ENCODE measurements at places on chromosomes 12 and 14.
A peak's percentile ranks its signal among the peaks of the same experiment; 100 is the strongest.

DNA sequence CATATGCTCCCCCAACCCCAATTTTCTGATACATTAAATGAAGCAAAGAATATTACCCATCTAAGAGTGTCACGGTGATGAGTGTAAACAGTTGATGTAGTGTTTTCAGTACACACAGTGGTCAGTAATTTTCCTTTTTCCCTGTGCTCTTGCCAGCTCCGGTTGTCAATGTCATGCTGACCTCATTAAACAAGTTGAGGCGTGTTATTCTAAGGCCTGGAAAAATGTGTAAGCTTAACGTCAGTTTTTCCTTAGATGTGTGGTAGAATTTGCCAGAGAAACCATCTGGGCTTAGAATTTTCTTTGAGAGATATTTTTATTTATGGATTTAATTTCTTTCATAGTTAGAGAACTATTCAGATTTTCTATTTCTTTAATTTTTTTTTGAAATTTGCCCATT lies 11.7 kb upstream of the SERPINA6 start:
- no peak for DNase-seq

- no peak for DNase-seq
These were observed 13.7 kb downstream of the PIGH start for GRCh38 chr14:67586369-67586768.

GRCh38 chr14:57390806-57391516 lies 575 bp downstream of the NAA30 start:
- peak; percentile 33 for DNase-seq

DNA sequence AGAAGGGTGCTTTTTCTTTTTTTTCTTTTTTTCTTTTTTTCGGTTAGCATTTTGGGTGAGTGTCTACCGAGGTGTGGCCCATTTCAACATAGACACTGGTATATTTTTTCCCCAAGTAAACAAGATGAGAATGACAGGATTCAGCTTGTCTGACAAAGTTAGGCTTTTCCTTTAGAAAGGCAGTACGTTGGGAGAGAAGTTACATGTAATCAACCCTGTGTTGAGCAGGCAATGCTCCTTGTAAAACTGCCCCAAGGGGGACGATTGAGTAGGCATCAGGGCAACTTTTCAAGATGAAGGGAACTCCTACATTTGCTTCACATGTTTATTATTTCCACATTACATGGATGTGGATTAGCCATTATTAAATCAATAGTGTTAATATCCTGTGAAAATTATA lies 1.7 kb downstream of the EMP1 start:
- DNase-seq: no peak

DNA sequence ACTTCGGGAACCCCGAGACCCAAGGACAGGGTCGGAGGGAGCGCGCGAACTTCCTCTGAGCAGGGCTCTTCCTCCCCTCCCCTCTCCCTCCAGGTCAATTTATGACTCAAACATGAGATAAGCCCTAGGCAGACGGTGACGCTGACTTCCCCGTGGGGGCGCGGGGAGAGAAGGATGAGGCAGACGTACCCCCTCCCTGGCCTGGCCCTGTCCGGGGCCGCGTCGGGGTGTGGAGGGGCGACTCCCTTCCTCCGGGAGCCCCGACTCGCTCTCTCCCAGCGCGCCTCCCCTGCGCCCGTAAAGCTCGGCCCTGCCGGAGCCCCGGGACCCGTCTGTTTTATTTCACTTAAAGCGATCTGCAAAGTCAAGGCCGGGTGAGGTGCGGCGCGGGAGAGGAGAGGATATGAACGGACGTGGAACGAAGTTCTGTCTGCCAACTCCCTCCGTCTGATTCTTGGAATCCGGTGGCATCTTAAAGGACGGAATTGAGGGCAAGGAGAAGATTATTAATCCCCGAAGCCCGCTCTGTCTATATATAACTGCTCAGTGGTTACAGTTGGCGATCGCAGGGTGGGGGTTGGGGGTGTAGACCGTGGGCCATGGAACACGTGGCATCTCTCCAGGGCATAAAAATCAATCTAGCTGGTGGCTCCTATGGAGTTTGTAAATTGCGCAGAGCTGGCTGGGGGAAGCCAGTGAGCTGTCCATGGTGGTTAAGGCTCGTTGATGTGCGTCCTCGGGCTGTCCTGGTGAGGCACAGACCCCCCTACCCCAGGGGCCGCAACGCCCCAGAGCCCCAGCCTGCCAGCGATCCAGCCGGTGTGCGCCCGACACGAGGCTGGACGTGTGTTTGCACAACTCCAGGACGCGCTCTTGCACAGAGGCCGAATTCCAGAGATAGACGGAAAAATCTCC lies 2.9 kb upstream of the PTHLH start:
- no peak for DNase-seq

- peak; percentile 2 for DNase-seq
These were observed 68.8 kb upstream of the SLC8A3 start for GRCh38 chr14:70257526-70257925.

GRCh38 chr12:95790033-95790916 lies at the start of gene NTN4:
NTN4 (minus strand) TSS chr12:95790764; CDS start chr12:95790309, 455 bp downstream.
- peak; percentile 12 for DNase-seq

DNA sequence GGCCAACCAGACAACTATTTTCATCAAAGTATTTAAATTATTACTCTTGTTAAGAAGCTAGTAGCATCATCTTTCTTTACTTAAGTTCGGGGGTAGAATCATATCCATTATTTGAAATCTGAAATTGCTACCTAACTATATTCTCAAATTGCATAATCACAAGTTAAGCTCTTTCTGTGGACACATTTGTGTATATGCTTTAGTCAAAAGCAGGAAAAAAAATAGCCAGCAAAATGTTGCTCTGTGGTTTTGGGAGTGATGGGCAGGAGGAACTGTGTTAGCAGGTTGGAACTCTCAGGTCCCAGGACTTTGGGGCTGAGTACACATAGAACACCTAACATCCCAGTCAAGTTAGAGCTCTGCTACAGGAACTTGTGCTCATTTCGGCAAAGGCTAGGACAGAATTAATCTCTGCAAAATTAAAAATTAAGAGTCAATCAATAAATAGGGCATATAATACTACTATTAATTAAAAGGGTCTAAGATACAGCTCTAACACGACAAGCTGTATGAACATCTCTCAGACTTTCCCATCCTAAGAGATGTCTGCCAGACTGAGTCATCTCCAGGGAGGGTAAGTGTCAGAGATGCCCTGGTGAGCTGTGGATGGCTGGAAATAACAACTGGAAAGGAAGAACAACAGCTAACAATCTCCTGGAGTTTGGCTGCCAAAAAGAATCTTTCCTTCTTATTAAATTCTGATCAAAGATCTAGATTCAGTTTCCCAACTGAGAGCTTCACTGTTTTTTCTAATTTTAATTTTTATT lies 203.5 kb upstream of the GZMB start:
- DNase-seq: no peak

- no peak for DNase-seq
These were observed 15.7 kb upstream of the SLC10A1 start for GRCh38 chr14:69812711-69813110.

DNA sequence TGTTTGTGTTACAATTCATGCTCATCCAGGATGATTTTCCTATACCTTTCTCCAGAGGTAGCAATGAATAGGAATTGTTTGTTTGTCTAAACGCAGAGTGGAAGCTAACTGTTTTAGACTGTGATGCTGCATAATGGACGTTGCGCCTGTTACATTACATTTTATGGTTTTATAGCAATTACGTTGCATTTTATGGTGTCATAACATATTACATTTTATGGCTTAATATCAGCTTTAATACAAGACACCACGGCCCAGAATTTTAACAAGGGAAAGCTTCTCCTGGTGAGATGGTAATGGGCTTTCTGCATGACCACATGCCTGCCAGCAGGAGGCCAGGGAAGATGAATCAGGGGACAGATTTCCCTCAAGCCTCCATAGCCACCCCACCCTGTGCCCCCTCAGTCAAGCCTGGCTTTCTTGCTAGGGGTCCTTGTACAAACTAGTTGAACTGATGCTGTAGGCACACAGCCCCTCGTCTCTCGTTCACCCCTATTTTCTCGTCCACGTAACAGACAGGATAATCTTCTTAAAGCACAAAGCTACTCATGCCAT lies 56.5 kb downstream of the HSPB8 start:
- no peak for DNase-seq

- no peak for DNase-seq
These were observed 169.5 kb downstream of the CHST11 start for GRCh38 chr12:104626069-104626837.

DNA sequence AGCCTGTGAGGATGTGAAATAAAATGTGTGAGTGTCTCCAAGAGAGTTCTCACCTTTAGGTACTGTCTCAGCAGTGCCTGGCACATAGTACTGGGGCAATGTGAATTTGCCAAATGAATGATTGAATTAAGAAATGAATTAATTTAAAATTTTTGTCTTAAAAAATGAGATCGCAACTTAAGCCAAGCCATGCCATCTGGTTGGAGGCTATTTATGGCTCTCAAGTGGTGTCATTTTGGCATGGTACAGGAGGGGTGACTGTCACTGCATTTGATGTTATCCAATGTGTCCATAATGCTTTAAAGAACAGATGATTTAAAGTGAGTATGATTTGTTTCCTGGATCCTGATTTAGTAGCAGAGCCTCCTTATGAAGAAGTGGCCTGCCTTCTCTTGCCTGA lies 80.3 kb downstream of the SRGAP1 start:
- no peak for DNase-seq

DNA sequence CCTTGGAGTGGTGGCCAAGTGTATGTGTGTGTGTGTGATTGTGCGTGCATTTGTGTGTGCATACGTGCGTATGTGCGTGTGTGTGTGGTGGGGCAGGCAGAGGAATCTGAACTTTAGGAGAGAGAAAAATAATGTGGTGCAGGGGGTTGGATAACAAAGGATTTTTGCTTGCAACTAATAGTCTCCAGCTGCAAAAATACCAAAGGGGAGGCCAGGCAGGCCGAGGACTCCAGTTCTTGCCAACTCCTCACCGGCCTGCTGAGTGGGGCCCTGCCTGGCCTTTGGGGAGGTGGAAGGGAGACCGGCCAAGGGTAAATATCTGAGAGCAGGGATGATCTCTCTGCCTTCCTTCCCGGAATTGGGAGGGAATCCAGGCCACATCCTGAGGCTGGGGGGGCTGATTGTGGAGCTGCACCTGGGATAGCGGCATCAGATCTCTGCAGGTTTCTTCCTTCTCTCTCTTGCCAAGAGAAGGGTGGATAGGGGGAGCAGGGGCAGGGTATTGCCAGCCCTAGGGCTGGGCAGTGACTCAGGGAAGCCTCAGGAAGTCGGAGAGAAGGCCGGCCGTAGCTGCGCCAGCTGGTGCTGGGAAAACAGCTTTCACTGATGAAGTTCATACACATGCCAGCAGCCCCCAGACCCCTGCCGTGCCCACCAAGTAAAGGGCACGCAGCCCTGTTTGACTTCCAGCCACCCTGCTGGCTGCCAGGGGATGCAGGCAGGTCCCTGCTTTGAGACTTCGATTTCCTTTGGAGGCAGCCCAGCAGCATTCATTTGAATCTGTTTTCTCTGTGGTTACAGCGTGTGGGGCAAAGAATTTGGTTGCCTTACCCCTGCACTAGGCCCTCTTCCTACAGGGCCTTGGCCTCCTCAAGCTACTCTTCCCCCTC lies 4.6 kb upstream of the LRP1-AS start:
- DNase-seq: no peak

Measured in CD4-positive, alpha-beta T cell treated with Interleukin-21 for 1 hour (primary cell).